ENCODE measurements at places on chromosomes 5 and 9.

DNA sequence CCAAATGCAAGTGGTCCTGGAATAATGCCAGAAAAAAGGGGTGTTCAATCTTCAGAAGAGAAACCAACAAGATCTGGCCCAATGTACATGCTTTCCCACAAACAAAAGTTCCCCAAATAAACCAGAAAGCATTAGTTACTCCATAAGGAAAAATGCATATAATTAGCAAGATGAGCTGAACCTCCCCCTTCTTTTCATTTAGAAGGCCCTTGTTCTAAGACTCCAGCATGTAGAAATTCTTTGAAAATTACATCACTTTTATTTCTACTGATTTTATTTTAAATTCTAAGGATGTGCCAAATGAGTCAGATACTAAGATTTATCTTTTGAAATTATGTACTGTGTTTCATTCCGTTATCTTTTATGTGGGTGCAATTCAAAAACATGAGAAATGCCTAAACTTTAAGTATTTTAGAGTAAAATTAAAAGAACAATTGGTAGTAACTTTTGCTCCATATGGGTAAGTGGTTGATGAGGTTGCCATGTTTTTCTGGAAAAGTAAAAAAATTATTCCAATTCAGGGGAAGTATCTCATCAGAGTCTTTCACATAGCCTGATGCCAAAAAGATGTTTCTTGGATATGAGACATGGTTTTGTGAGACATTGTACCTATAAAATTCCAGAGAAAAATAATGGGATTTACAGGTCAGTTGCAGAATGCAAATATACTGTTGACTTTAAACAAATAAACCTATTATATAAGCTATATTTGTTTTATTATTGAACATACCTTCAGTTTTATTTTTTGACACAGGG, 106.5 kb upstream of the CCDC112 start:
- no peak for DNase-seq

- no peak for DNase-seq
These were observed 68.8 kb upstream of the SSBP2 start for GRCh38 chr5:81819556-81820317.

GRCh38 chr9:122070728-122071515, 22.2 kb downstream of the TTLL11 start:
- no peak for DNase-seq

- DNase-seq: no peak
These were observed 162.1 kb downstream of the SMC2 start for GRCh38 chr9:104256031-104256695.

DNA sequence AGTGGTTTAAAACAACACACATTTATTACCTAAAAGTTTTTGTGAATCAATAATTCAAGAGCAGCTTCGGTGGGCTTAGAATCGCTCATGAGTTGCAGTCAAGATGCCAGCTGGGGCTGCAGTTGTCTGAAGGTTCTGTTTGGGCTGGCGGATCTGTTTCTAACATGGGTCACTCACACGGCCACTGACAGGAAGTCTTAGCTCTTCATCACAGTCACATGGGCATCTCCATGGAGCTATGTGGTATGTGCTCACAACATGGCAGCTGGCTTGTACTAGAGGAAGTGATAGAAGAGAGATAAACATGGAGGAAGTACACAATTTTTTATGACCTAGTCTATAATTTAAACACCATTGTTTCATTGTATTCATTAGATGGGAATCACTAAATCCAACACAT, 11.2 kb downstream of the KLHL9 start:
- DNase-seq: no peak

DNA sequence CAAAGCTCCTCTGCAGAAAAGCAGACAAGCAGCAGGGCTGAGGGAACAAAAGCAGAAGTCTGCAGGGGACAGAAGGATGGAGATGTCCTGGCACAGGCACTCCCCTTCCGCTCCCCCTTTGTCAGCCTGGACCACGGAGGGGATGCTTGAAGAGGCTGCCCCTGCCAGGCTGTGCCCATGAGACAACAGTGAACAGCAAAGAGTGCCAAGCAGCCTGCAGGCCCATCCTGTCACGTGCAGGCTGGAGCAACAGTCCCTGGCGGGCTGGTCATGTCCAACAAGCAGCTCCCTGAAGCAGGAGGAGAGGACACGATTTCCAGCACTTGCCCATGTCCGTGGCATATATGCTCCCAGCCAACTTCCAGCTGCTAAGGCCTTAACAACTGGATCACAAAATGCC, 132.3 kb downstream of the IRX2 start:
- DNase-seq: no peak

DNA sequence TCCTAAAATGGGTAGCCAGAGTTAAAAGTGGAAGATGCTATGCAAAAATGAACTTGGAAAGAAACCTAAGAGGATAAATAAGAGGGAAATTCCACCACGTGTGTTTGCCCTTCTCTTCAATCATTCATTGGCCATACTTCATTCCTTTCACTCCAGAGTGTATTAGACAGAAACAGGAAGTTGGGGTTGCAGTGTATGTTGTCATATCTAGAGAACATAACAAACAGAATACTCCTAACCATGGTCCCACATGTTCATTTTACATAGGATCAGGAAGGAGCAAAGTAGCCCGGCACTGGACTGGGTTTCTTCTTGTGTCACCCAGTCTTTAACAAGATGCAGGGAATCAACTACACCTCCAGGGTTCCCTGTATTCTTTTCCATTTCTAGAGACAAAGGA, 7.6 kb upstream of the GPBP1 start:
- DNase-seq: no peak

DNA sequence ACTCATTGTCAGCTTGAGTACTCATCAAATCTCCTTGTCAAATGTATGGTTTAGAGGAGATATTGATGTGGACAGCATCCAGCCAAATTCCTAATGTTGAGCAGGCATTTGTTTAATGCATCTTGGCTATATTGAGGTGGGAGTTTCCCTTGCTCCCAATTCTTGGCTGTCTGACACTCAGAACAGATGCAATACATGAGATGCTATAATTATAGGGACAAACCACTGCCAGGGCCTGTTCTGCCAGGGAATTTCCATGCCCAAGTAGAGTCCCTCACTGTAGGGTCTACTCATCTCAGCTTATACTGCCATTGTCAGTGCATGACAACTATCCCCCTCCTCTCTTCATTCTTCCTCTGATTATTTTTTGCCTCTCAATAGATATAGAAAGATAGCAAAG, 392.0 kb upstream of the KCNN2 start:
- no peak for DNase-seq

DNA sequence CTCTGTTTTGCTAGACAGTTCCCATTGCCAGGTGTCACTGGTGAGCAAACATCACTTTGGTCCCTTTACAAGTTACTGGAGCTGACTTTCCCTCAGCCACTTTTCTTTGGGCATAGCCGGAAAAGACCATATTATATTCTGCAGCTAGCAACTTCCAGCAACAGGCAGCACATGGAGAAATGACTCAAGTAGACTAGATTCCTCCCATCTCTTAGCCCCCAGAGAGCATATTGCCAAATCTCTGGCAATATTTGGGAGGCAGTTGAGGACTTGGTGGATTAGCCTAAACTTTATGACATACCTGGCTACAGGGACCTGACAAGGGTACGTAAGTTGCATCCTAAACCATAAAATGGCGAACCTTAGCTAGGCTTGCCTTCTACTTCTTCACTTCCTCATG, 204.7 kb upstream of the MPDZ start:
- no peak for DNase-seq

DNA sequence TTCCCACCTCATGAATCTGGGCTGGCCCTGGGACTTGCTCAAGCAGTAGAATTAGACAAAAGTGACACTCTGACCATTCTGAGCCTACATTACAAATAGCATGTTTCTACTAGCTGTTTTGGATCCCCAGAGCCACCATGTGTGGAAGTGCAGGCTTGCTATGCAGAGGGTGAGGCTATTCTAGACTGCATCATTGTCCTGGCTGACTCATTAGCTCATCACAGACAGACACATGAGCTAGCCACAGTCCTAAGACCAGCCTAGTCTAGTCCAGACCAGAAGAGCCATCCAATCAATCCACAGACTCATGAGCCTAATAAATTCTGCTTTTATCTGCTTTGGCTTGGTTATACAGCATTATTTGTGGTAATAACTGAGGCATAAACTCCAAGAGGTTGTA, 351.9 kb downstream of the PRELID2 start:
- no peak for DNase-seq

All from NCI-H2029 treated with DMSO at 0.1 percent for 48 hours (cell line).